NCI-H1417 (cell line): ENCODE measurements at places on chromosomes 12 and 14.

DNA sequence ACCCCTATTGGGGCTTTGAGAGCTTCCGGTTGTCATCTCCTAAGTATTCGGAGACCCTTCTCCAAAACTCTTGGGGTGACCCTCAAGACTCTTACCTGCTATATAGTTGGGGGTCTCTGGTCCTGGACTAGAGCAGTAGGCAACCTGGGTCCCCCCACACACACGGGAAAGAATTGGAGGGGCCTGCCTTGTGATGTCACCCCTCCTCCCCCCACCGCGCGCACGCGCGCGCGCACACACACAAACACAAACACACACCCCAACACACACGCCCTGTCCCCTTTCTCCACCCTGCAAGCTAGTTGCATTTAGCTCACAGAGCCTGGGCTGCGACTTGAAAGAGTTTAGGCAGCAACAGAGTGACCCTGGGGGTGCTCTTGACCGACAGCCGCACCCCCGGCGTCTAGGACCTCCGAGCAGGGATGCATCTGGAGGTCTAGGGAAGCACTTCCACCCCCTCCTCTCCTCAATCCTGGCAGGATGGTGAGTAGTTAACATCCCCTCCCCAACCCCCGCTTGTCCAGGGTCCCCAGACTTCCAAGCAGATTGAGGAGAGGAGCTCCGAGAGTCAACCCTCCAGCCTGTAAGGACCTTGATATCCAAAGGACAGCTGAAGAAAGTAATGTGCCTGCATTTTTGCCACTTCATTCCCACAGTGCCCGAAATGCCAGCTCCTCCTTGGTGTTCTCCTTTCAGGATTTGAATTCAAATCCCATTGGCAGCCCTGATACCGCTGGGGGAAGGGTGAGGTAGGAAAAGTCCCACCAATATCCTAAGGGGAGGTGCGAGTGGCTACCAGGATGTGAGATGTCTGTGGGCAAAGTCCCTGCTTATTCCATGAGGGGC, 1.4 kb upstream of the DNAJC14 start:
- DNase-seq = peak; percentile 93

GRCh38 chr14:104252256-104253215, 114.1 kb downstream of the KIF26A start:
- DNase-seq = no peak

GRCh38 chr14:85873006-85873405, 343.1 kb downstream of the FLRT2 start:
- peak; percentile 49 for DNase-seq

DNA sequence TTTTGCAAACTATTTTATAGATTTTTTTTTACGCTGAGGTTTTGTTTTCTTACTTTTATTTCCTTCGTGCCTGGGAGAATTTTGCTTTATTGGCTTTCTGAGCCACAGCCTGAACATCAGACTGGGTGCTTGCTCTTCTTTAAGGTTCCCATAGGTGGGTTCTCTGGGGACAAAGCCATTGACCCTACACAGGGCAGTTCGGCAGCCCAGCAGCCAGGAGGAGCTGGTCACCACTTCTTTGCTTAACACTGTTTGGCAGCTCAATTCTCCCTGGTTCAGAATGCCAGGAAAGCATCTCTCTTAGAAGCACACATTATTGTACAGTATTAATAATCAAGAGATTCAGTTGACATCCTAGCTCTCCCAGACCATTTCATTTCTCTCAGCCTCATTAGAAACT, 140.8 kb upstream of the NEDD1 start:
- no peak for DNase-seq

DNA sequence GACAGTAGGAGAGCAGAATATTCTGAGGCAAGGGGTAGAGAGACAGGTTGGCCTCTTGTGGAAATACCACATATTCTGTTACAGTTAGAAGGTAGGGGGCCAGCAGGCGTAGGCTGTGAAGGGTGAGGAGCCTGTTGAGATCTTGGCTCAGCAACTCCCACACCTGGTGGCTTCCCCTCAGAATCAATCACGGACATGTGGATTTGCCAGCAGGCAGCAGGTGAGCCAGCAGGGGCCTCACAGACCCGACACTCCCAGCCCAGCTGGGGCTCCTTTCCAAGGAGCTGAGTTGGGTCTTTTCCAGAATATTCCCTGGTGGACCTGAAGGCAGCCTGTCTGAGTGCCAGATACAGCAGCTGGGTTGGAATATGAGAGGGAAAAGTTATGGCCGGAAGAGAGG, 150.0 kb upstream of the CRY1 start:
- peak; percentile 40 for DNase-seq

GRCh38 chr14:80395031-80395430, 183.7 kb upstream of the DIO2 start:
- DNase-seq = no peak

- DNase-seq = peak; percentile 60
Measured at GRCh38 chr12:82627799-82628198, 58.9 kb upstream of the TMTC2 start.

DNA sequence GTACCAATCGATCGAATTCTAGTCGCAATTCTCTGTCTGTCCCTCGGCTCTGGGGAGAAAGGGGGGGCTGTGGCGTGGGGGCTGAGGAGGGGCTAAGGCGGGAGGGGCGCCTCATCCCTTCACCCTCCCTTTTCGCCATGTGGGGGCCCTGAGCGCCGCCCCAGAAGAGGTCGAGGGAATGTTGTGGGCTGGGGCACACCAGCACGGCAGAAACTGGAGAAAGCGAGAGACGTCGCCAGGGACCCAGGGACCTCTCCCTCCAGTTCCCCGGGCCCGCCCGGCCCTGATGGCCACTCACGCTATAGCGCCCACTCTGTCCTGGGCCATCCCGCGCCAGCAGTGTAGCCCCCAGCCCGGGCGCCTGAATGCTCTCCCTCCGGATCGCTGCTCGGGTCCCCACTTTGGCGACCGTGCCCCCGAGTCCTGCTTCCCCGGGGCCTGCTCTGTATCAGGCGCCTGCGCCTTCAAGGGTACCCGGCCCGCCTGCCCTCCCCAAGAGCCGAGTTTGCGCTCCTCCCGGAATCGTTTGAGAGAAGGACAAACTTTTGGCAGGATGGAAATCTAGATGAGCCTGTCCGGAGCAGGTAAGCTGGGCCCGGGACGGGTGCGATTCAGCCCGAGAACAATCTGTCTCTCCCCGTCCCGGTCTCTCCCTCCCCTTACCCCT, 62.6 kb downstream of the SMUG1 start:
- peak; percentile 87 for DNase-seq

- DNase-seq = no peak
Measured at GRCh38 chr12:80299219-80299618, 144.8 kb upstream of the PTPRQ start.

- no peak for DNase-seq
Measured at GRCh38 chr12:119118625-119119024, 60.1 kb upstream of the HSPB8 start.

- no peak for DNase-seq
Measured at GRCh38 chr14:99063620-99064225, 208.3 kb downstream of the BCL11B start.
